Nephron progenitor cell (in vitro differentiated cells): ENCODE measurements at places on chromosomes 5 and 9.

DNA sequence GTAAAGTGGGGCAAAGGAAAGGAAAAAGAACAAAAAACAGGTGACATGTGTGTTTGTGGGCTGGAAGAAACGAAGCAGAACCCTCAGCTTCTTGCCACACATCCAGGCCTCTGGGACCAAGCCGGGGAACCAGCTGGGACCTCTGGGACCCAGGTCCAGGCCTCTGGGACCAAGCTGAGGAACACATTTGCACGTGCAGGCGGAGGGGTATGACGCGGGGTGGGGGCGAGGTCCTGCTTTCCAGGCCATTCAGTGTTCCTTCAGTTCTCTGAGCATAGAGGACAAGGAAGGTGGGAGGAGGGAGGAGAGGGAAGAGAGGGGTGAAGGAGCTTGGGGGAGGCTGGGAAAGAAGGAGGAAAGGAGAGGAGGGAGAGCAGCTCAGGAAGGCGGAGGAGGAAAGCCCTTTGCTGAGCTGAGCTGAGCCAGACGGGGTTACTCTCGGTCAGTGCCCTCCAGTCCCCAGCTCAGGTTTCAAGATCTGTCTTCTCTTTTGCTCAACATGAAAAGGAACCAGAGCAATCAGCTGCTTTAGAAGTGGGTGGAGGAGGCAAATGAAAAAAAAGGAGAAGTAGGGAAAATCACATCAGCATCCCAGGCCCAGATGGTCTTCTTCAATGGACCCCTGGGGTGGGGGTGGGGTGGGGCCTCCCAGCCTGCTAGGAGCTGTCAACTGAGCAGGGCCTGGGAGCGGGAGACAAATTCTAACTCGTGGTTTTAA lies 59.1 kb downstream of the ABCA1 start:
- DNase-seq = peak; percentile 70

GRCh38 chr5:53473633-53474032 lies 6.8 kb upstream of the FST start:
- no peak for DNase-seq

- DNase-seq = peak; percentile 74
Measured at GRCh38 chr9:87684627-87685219, 41.2 kb upstream of the CTSL start.

DNA sequence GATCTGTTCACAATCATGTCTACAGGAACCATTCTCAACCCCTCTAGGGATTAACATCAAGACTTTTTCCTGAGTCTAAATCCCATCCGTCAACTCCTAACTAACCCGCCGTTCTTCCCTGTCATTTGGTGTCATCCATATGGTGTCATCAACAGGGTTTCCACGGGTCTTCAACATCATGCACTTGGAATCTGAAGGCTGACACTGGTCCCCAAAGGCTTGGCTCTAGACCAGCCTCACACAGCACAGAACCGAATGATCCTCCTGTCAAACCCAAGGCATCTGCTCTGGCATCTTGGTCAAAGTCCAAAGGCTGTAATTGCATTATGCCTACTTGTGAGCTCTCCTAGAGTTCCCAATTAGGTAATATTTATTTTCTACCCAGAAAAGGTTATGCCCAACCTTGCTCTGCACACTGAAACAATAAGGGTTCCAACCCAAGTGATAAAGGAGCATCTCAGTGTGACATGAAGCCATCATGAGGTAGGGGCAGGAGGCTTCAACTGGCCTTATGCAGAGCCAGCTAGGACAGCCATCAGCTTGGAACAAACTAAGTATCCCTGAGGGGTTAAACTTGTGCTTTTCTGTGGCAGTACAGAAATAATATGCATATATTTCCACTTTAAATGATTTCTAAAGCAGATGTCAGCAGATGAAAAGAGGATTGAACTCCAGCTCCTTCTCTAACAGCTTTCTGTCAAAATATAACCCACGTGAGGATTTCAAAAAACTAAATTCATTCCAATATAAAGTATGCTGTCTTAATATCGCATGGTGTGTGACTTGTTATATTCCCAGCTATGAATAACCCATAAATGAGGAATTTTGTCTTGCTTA lies 13.9 kb downstream of the ENC1 start:
- DNase-seq = no peak

GRCh38 chr5:20248118-20248517 lies 260.1 kb upstream of the CDH18 start:
- DNase-seq = no peak

DNA sequence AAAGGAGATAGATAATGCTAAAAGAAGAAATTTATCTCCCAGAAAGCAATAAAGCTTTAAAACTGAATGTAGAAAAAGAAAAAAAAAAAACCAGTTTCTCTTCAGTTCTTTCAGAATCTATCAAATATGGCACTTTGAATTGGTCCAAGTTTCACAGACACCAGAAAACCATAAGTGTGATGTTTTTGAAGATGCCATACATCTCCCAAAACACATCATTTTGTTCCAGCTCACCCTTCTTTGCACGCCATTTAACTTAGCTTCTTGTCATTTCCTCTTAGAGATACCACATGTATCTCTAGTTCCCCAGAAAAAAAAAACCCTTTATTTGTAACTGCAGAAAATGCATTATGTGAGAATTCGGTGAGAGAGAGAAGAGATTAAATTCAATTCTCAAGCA lies 46.1 kb upstream of the MAMDC2 start:
- no peak for DNase-seq
